CD4-positive, alpha-beta T cell treated with Interleukin-4 for 4 hours (primary cell): ENCODE measurements at places on chromosomes 5 and 9.

GRCh38 chr5:14149672-14150274 lies 6.6 kb downstream of the TRIO start:
- no peak for DNase-seq

DNA sequence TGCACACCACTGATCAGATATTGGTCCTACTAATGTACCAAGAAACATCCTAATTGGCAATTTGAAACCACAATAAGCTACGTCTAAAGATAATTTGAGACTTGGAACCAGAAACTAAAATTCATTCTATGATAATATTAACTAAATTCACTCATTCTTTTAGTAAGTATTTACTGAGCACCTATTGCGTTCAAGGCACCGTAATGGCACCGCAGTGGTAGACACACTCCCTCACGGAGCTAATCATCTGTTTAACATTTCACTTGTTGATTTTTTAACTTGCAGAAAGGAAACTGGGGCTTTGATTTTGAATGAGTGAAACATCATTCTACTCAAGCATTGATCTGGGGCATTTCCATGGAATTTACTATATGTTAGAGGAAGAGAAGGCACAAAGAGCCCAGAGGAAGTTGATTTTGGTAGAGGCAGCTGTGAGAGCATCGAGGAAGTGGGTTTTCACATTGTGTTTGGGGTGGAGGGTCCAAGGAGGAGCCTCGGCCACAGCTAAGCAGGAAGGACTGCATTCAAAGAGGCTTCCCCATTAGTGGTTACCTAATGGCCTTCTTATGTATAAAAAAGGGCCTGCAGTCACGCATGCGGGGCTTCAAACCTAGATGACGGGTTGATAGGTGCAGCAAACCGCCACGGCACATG lies 7.1 kb downstream of the RAPGEF1 start:
- DNase-seq: peak; percentile 80

GRCh38 chr9:13491138-13491492 lies 211.6 kb upstream of the MPDZ start:
- DNase-seq: no peak

DNA sequence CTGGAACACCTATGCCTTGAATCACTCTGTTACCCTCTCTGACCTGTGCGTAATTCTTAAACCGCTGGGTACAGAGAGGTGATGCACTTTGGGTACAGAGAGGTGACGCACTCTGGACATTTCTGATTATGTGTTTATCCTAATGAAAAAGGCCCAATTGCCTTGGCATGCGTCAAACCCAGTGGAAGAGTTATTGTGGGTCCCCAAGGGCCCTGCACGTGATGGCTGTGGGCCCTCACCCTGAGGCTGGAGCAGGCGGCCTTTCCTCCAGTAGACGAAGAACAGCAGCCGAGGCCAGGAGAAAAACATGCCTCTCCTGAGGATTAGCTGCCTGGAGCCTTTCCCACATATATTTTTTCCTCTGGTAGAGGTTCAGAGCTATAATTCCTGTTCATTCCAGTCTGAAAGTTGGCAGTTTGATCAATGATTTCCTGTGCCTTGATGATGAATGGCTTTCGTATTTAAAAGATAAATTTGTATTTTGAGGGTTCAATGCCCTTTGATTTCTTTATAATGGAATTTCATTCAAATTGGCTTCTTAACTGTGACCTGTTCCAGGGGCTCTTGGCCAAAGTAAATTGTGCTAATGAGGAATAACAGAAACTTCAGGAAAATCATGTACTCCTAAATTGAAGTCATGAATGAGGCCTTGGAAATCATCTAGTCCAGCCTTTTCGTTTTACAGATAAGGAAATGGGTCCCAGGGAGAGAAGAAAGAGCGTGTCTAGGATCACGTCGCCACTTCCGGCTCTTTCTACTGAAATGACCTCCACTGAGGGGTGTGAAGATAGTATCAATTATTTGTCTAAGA lies 22.8 kb downstream of the ACER2 start:
- DNase-seq: no peak

GRCh38 chr5:143279698-143280097 lies 123.8 kb downstream of the NR3C1 start:
- DNase-seq: no peak

DNA sequence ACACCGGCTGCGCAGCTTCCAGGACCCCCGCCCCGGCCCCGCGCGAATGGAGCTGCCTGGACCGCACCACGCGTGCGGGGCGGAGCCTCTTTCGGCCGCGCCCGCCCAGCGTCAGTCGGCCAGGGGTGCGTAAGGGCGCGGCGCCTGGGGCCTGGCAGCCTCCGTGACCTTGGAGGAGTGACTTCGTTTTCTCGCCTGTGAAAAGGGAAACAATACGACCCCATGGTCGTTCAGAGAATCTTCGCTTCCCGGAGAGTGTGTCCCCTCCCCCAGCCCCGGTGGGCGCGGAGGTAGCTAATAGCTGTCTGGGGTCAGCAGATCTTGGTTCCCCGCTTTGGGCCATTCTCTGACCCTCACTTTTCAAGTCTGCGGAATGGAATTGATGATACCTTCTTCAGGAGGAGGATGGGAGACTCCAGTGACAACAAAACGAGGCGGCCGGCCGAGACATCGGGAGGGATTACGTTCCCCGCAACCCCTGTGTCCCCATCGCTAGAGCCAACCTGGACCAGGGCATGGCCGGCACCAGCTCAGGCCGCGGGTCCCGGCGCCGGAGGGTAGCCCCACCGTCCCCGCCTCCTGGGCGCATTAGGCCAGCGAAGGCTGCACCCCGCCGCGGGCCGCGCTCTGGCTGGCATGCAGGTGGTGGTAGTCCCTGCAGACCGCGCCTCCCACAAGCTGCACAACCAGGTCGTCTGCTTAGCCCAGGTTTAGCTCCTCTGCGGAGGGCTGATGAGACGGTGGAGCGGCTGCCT lies 5.5 kb upstream of the CDHR2 start:
- DNase-seq: peak; percentile 68

GRCh38 chr5:16773991-16774390 lies 157.2 kb upstream of the RETREG1 start:
- no peak for DNase-seq

DNA sequence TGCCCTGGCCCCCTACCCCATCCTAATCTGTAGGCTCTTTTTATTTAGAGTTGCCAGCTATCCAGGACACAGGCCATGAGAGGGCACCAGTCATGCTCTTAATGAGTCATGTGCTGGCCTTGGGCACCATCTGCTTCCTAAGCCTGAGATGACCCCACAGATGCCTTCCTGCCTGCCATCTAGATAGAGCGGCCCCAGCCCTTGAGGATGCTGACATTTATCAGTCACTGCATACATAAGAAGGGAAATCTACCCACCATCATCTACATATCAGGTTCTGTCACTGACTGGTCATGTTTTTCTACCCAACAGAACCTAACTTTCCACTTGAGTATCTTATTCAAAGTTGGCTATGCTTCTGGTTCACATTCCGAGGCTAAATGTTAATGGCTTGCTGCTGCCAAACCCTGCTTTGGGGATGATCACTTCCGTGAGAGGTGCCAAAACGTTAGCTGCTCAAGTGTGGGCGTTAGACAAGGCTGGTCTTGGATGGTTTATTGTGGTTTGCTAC lies 49.9 kb upstream of the TTC23L start:
- DNase-seq: no peak

GRCh38 chr5:74199005-74199404 lies 441.5 kb downstream of the ENC1 start:
- no peak for DNase-seq

- DNase-seq: no peak
Observed at GRCh38 chr5:159956074-159956473, 39.8 kb downstream of the ADRA1B start.

GRCh38 chr5:177350776-177351391 lies 584 bp downstream of the LMAN2 start:
- DNase-seq: no peak

DNA sequence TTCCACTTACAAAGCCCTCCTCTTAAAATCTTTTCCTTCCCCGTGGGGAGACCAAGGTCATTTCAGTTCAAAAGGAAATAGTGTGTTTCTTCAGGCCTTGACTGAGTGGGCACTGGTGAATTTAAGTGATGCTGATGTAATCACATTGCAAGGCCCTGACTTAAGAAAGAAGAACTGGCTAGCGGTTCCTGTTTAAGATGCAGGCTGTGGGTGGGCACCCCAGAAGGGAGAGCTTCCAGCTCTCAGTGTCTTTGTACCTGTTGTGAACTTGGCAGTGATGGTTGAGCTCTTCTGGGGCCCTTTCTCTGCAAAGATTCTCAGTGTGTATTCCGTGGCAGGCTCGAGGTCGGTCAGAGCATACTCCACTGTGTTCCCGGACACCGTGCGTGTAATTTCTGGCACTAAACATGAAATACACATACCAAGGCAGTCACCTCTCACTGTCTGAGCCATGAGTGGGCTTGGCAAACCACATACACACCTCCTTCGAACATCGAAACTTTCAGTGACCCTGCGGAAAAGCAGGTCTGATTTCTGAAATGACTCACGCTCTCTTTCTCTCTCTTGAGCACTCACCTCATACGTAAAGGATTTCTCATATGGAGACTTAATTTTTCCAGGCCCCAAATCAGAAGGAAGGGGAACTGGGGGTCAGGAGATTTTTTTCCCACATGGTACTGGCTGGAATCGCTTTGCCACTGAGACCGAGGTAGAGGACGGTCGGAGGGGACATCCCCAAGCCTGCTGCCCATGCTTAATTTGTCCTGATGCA lies 81.9 kb downstream of the TNC start:
- no peak for DNase-seq

- DNase-seq: no peak
Observed at GRCh38 chr5:57069115-57069835, 104.6 kb upstream of the GPBP1 start.

- no peak for DNase-seq
Observed at GRCh38 chr9:72527801-72528195, 6.4 kb downstream of the TMC1 start.

GRCh38 chr5:116451905-116452450 lies 122.6 kb downstream of the SEMA6A start:
- no peak for DNase-seq

GRCh38 chr9:97895211-97895610 lies 27.1 kb downstream of the TRMO start:
- DNase-seq: no peak

- no peak for DNase-seq
Observed at GRCh38 chr5:856531-857425, 6.0 kb upstream of the ZDHHC11 start.

- no peak for DNase-seq
Observed at GRCh38 chr5:108356286-108356685, 25.6 kb downstream of the FBXL17 start.

GRCh38 chr9:13279284-13280141 lies at the start of gene MPDZ:
MPDZ (minus strand) TSS chr9:13279692; CDS start chr9:13250315, 29,377 bp downstream.
- no peak for DNase-seq

GRCh38 chr9:134899818-134900217 lies 17.9 kb downstream of the FCN1 start:
- no peak for DNase-seq

- no peak for DNase-seq
Observed at GRCh38 chr5:130337179-130337888, 433.1 kb downstream of the CHSY3 start.

- DNase-seq: no peak
Observed at GRCh38 chr9:27423915-27424710, 100.0 kb upstream of the IFNK start.

DNA sequence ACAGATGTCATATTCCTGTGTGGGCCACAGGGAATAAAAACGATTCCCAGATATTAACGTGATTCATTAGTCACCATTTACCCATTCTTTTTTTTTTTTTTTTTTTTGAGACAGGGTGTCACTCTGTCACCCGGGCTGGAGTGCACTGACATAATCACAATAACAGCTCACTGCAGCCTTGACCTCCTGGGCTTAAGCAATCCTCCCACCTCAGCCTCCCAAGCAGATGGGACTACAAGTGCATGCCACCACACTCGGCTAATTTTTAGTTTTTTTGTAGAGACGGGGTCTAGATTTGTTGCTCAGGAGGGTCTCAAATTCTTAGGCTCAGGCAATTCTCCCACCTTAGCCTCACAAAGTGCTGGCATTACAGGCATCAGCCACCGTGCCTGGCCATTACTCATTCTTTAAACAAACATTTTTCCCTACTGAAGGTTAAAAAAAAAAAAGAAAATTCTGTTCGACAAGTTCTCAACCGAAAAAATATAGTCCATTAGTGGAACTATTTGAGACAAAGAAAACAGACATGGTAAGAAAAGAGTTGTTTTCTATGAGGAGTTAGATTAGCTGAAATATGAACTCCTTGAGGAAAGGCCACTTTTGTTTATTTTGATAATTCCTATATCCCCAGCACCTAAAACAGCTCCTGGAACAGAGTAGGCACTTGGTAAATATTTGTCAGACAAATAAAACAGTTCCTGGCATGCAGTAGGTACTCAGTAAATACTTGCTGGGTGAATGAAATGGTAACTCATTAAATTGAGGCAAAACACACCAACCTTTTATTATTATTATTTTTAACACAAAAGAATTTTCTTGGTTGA lies 32.1 kb upstream of the PDCL start:
- no peak for DNase-seq

- no peak for DNase-seq
Observed at GRCh38 chr5:106957336-106957735, 713.4 kb downstream of the EFNA5 start.

- no peak for DNase-seq
Observed at GRCh38 chr9:115164511-115164974, 46.6 kb upstream of the TNC start.

- no peak for DNase-seq
Observed at GRCh38 chr5:39021413-39021812, 52.8 kb downstream of the RICTOR start.

- no peak for DNase-seq
Observed at GRCh38 chr5:36239370-36240293, 2.1 kb downstream of the NADK2 start.

GRCh38 chr5:15566306-15566705 lies 66.3 kb downstream of the FBXL7 start:
- DNase-seq: no peak

DNA sequence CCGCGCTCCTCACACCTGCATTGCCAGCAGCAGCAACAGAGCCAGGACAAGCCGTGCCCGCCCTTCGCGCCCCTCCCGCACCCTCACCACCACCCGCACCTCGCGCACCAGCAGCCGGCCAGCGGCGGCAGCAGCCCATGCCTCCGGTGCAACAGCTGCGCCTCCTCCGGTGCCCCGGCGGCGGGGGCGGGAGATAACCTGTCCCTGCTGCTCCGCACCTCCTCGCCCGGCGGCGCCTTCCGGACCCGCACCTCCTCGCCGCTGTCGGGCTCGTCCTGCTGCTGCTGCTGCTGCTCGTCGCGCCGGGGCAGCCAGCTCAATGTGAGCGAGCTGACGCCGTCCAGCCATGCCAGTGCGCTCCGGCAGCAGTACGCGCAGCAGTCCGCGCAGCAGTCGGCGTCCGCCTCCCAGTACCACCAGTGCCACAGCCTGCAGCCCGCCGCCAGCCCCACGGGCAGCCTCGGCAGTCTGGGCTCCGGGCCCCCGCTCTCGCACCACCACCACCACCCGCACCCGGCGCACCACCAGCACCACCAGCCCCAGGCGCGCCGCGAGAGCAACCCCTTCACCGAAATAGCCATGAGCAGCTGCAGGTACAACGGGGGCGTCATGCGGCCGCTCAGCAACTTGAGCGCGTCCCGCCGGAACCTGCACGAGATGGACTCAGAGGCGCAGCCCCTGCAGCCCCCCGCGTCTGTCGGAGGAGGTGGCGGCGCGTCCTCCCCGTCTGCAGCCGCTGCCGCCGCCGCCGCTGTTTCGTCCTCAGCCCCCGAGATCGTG lies 517 bp downstream of the KCNN2 start:
- no peak for DNase-seq
